ENCODE measurements at places on chromosomes 13 and 19.
A peak's percentile ranks its signal among the peaks of the same experiment; 100 is the strongest.

- no peak for DNase-seq
Observed at GRCh38 chr13:39107561-39107960, 69.3 kb downstream of the NHLRC3 start.

- DNase-seq, result no peak
Observed at GRCh38 chr13:59609421-59609820, 554.3 kb downstream of the DIAPH3 start.

- peak; percentile 55 for DNase-seq
Observed at GRCh38 chr19:55304279-55304978, 20.6 kb downstream of the BRSK1 start.

GRCh38 chr19:47723581-47723940 is 10.3 kb downstream of the EHD2 start:
- peak; percentile 37 for DNase-seq

DNA sequence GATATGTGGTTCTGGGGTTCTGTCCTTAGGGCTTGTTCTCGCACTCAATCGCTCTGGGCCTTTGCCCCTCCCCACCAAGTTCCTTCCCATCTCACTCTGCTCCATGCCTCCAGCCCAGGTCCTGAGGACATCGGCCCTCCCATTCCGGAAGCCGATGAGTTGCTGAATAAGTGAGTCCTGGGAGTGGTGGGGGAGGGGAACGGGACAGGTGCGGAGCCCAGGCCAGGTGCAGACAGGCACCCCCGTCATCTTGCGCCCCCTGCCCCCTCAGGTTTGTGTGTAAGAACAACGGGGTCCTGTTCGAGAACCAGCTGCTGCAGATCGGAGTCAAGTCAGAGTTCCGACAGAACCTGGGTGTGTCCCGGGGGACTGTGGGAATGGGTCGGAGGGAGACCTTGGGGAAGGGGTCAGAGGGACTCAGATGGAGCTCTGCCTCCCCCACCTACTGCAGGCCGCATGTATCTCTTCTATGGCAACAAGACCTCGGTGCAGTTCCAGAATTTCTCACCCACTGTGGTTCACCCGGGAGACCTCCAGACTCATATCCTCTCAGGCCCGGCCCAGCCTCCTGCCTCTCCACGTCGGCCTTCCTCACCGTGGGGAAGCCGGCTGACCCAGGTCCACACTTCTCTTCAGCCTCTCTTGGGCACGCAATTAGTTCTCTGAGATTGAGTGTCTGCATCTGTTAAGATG is 10.1 kb downstream of the FUZ start:
- no peak for DNase-seq

GRCh38 chr19:56491399-56491798 is 14.3 kb upstream of the ZNF667 start:
- no peak for DNase-seq

- DNase-seq, result no peak
Observed at GRCh38 chr13:52638666-52639328, 3.4 kb upstream of the HNRNPA1L2 start.

DNA sequence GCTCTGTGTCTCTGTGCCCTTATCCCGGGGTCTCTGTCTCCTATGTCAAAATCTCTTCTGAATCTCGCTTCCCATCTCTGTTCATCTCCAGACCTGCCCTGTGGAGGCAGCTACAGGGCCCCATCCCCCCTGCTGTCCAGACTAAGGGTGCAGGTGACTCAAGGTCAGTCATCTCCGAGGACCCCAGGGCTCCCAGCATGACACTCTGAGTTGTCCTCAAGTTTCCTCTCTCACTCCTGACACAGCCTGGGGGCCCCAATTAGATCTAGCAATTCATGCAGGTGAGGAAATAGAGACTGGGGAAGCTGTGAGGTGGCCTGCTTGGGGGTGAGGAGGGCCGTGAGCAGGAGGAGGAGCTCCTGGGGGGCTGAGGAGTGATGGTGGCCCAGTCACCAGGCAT is 2.1 kb upstream of the CNFN start:
- no peak for DNase-seq

Data from activated CD4-positive, alpha-beta T cell treated with anti-CD3 and anti-CD28 coated beads, Interleukin-2, Interleukin-6, amounts not matched to agents 100 ng/mL and 50 ng/mL, durations not matched to agents 16 hours and 8 hours (primary cell).